ACHN (cell line): ENCODE measurements at places on chromosomes 12 and 14.

DNA sequence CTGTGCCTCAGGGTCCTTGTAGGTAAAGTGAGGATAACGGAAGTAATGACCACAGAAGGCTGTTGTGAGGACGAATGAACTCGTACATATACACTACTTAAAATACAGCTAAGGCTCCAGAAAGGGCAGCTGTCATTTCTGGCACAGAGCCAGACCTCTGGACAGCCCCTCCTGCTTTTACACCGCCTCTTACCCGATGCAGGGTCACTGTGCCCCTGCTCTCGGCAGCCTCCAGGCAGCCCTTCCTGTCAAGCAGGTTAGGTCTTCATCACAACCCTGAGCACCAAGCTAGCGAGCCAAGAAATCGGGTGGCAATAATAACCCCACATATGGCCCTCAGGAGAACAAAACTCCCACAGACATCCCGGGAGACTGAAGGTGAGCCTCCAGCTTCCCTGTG lies 8.5 kb downstream of the TMEM229B start:
- DNase-seq, result no peak

DNA sequence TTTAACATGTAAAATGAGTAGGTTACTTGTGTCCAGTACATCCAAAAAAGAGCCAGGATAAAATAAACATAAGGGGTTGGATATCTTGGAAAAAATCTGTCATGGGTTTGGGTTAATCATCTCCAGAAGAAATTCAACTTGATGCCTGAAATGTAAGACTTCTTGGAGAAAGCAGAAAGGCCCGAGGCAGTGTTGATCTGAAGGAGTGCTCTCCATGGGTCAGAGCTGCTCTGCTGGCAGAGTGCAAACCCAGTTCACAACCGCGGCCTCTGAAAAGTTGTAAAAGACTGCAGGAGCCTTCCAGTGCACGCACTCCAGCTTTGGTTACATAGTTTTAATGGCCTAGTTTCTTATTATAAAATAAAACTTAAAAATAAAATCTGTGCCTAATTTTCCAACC lies 97.3 kb upstream of the ALX1 start:
- no peak for DNase-seq

GRCh38 chr12:131008131-131008912 lies 54.6 kb downstream of the ADGRD1 start:
- no peak for DNase-seq

DNA sequence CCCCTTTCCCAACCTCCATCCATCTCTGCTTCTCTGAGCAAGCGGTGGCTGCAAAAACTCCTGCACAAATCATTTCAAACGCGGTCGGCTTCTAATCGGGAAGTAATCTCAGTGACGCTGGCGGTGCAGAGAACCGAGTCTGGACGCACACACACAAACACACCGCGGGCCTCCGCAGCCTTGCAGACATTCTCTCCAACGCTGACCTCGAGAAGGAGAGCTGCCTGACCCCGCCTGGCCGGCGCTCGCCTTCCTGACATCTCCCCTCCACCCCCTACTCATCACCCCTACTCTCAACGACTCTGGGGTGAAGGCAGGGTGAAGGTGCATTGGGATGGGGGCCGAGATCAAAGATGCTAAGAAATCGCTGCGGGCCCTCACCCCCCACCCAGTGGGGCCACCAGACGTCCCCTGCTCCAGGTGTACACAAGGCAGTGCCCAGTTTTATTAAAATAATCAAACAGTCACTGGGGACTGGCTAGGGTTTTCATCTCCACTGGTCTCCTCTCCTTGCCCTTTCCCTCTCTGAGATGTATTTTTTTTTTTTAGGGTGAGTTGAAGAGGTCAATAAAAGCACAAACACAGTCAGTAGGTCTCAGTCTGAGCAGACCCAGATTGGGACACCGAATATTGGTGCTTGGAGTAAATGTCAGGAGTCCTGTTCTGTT lies 506 bp upstream of the TBX5 start:
- no peak for DNase-seq
